ENCODE measurements at places on chromosomes 11 and 22.

DNA sequence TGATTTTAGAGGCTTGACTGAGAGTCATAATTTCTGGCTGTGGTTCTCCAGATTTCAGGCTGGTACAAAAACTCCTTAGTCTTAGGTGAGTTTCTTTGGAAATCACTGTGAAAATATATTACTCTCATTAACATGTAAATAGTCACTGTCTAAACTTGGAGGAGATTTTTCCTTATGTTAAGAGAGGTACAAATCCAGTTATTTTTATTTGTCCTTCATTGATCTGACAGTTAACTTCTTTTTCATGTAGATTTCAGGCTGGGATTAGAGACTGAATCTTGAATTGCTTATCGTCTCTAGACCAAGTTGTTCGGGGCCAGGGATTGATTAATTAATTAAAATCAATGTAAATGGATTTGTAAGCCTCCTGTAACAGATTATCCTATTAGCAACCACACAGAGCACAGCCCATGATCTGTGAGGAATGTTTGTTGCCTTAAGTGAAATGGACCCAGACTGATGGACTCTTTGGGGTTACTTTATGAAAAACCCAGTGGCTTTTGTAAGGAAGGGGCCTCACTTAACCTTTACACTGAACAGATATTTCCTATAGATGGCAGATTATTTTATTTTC is 21.1 kb downstream of the TEAD1 start:
- DNase-seq: no peak

- no peak for DNase-seq
These were observed 155.6 kb downstream of the BRD1 start for GRCh38 chr22:49672014-49672516.

DNA sequence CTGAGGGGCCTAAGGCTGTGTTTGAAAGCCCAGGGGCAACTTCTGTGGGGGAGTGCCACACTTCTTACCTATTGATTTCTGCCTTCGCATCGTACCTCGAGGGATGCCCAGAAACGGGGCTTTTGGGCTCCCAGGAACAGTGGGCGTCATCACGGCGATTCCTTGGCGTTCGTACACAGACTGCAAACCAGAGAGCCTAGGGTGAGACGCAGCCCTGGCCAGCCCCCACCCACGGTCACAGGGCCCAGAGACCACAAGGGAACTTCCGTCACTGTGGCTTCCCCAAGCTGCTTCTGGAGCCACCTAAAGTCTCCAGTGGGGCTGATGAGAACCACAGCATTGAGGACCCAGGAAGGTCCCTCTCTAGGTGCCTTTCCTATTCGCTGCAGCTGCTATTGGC is 91.9 kb downstream of the CTTN start:
- no peak for DNase-seq

DNA sequence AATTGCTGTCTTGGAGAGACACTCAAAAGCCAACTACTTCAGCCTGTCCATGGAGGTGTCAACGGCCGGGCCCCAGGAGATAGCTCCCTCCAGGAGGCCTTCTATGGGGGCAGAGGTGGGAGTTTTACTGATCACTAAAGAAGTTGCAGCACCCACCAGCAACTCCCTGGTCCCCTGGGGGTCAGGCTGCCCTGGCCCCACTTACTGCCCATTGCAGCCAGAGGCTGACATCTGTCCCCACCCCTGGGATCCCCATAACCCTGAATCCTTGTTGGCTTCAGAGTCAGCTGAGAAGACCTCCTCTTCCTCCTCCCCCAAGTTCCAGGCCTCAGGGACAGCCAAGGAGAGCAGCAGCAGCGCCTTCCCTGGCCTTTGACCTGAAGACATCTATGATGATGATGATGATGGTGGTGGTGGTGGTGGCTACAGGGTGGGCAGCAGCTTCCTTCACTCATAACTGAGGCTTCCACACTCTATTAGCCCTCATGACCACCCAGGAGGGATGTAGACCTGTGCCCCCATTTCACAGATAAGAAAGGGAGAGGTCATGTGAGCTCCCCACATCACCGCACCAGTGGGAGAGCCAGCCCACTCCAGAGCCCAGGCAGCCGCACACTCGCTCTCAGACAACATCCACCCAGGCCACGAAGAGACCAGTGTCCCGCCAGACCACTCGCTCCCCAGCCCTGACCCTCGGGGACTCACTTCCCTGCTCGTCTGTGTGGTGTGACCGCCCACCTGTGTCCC is 43.8 kb upstream of the FGF3 start:
- no peak for DNase-seq

- DNase-seq: no peak
These were observed 6.9 kb downstream of the UBE4A start for GRCh38 chr11:118366287-118366686.

- no peak for DNase-seq
These were observed 103.2 kb downstream of the XKR3 start for GRCh38 chr22:16721961-16722360.

GRCh38 chr11:3095712-3096361 is 38.6 kb upstream of the CARS1 start:
- no peak for DNase-seq

GRCh38 chr11:12567746-12568460 is 106.3 kb upstream of the TEAD1 start:
- no peak for DNase-seq

GRCh38 chr11:110311783-110312579 is 15.6 kb upstream of the RDX start:
- no peak for DNase-seq

DNA sequence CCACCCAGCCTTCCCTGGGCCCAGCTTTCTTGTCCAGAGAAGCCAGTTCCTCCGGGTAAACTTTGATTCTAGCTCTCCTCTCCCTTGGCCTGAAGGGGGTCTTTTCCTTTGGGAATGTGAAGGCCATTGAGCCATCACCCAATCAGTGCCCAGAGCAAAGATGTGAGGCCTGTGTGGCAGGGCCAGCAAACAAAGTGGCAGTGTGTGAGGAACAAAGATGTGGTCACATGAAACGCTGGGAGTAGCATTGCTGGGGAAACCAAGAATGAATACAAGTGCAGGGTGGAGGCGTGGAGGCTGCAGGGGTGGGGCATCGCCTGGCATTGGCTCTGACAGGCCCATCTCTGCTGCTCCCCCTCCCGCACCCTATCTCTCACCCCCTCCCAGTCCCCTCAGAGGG is 91.9 kb upstream of the BID start:
- no peak for DNase-seq

DNA sequence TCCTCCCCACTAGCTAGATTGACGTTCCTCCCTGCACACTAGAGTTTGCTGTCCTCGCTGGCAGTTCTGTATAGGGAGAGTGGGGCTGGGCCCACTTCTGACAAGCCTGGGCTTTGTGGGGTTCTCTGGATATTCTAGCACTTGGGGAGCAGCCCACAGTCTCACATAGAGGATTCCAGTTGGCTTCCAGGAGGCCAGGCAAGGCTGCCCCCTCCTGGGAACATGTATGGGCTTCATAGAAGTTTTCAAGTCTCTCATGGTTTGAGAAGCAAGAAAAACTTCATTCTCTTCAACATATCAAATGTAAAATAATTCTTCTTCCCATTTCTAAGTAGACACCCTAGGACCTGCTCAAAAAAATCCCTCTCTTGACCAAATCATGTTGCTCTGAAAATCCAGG is 87.5 kb downstream of the NAV2 start:
- no peak for DNase-seq

DNA sequence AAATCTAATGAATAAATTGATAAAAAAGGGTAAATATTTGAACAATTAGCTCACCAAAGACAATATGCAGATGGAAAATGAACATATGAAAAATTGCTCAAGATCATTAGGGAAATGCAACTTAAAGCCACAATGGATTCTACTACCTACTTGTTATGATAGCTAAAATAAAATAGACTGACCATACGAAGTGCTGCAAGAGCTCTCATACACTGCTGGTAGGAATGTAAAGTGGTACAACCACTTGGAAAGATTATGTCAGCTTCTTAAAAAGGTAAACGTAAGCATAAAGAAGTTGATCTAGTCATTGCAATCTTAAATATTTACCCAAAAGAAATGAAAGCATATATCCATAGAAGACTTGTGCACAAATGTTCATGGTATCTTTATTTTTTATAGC is 504.2 kb upstream of the ARHGAP42 start:
- DNase-seq: no peak

GRCh38 chr22:38460426-38460840 is 5.4 kb upstream of the KCNJ4 start:
- DNase-seq: no peak

DNA sequence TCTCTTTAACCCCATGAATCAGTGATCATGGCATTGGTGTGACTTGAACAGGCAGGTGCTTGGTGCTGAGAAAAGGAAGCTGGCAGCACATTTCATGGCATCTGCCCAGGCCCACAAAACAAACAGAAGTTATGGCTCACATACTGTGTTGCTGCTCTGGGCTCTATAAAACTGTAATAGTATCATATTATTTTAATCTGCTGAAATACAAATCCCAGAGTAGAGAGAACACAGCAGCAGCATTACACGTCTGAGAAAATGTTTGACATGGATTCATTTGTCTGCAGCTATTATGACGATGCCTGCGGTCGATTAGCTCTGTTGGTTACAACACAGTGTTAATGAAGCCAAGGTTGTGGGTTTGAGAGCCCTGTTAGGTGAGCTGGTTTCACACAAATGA is 80.8 kb downstream of the ALX4 start:
- DNase-seq: no peak

DNA sequence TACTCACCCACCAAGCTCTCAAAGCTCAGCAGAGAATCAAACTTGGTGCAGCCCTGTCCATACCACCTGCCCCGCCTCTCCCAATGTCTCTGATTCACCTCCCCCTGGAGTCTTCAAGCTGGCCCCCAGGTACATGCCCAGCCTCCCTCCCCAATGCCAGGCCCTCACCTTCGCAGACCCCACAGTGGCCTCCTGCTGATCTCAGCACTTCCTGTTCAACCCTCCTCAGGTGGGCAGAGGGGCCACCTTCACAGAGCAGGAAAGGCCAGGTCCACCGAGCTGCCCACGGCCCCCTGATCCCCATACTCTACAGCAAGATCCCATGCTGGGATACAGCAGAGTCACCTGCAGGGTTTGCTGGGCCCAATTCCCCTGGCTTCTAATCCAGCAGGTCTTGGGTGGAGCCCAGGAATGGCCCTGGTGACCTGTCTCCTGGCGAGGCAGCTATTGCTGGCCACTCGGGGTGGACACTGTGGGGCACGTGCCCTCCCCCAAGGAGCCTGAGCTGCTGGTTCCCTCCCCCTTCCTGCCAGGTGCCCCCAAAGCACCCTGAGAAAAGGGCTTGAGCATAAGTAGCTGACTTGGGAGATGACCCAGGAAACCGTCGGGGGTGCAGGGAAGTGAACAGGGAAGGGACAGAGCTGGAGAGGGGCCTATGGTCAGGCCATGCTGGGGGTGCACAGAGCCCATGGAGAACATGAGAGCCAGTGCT is 150.7 kb downstream of the BRD1 start:
- no peak for DNase-seq

DNA sequence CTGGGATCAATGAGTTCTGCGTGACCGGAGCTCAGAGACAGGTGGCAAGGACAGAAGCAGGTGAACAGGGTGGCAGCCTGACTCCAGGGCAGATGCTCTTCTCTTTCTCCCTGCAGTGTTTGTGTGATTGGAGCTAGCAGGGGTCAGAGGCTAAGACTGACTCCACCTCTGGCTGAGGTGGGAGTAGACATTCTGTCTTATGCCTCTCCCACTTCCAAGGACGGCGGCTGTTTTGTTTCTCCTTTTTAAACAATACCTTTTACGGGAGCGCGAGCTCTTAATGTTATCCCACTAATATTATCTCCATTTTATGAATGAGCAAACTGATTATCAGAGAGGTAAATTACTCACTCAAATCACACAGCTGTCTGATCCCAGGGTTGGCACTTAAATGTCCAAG is 323.7 kb downstream of the MIAT start:
- DNase-seq: no peak

DNA sequence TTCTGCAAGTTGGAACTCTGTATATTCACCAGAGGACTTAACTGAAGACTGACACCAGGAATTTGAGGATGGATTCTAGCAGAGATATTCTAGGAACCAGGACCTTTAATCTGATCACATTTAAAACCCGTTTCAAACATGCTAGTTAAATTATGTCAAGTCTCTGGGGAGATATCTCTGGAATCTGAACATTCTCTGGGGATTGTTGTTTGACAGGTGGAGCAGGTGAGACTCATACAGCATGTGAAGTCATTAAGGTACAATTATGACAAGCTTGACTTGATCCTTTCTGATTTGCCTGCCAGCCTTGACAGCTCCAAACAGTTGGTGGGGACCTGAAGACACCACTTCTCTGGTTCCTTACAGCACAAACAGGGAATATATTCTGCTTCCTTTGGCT is 100.3 kb downstream of the FAT3 start:
- no peak for DNase-seq

DNA sequence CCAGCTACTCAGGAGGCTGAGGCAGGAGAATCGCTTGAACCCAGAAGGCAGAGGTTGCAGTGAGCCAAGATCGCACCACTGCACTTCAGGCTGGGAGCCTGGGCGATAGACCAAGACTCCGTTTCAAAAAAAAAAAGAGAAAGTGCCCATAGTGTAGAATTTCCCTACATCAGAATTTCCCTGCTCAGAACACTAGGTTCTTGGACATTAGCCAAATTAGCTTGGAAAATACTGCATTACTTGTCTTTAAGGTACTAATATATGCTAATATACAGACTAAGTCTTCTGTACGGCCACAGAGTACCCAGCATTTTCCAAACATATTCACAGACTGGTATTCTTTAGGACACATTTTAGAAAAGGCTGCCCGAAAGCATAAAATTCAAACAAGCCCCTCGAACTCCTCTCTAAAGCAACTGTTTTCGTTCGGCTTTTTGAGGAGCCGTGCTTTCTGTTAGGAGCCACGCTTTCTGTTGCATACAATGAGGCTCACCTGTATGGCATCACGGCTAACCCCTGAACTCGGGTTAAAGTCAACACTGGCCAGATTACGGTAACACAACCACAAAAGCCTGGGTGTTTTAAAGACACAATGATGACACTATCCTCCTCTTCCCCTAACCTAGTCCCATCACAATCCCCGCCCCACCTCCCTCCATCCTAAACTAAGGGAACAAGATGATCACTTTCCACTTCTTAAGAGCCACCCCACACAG is 18.4 kb downstream of the TNKS1BP1 start:
- no peak for DNase-seq

DNA sequence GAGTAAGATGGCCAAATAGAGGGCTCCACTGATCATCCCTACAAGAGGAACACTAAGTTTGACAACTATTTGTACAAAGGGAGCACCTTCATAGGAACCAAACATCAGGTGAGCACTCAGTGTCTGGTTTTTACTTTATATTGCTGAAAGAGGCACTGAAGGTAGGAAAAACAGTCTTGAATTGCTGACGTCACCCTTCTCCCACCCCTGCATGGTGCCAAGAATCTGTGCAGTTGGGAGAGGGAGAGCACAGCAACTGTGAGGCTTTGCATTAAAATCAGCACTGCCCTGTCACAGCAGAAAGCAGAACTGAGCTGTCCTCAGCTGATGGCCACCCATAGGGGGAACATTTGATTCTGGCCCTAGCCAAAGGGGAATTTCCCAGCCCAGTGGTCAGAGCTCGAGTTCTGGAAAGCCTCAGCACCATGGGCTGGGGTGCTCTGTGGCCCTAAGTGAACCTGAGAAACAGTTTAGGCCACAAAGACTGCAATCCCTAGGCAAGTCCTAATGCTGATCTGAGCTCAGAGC is 37.9 kb downstream of the PIWIL3 start:
- DNase-seq: no peak

- no peak for DNase-seq
These were observed 59.0 kb downstream of the THAP12 start for GRCh38 chr11:76321820-76322524.

- DNase-seq: peak; percentile 1
These were observed 157.0 kb upstream of the TIMP3 start for GRCh38 chr22:32644252-32645100.
